ENCODE measurements at places on chromosomes 13 and 19.
A peak's percentile ranks its signal among the peaks of the same experiment; 100 is the strongest.

GRCh38 chr13:45113233-45114224, 6.8 kb upstream of the GTF2F2 start:
- H3K27ac ChIP-seq: no peak overlapping the region
- no peaks in the 10 kb centered on the region for H3K36me3 ChIP-seq
- H3K4me1 ChIP-seq: no peaks in the 10 kb centered on the region
- H3K27me3 ChIP-seq: no peaks in the 10 kb centered on the region

- H3K4me3 ChIP-seq: no peak overlapping the region
- peak overlapping the region; percentile 9 for H3K27ac ChIP-seq
- peak; percentile 25 for DNase-seq
- no peaks in the 10 kb centered on the region for H3K36me3 ChIP-seq
- no peaks in the 10 kb centered on the region for H3K4me1 ChIP-seq
- H3K27me3 ChIP-seq: no peaks in the 10 kb centered on the region
Measured at GRCh38 chr13:24215732-24216131, 55.2 kb downstream of the SPATA13 start.

GRCh38 chr13:90477216-90477615, 870.3 kb upstream of the MIR17HG start:
- H3K27me3 ChIP-seq: no peaks in the 10 kb centered on the region
- no peaks in the 10 kb centered on the region for H3K36me3 ChIP-seq
- no peak for DNase-seq
- no peaks in the 10 kb centered on the region for H3K4me1 ChIP-seq
- H3K27ac ChIP-seq: no peak overlapping the region

- H3K36me3 ChIP-seq: no peaks in the 10 kb centered on the region
- H3K4me1 ChIP-seq: peaks cover 17% of the 10 kb centered on the region
- H3K27ac ChIP-seq: peak overlapping the region; percentile 59
- H3K27me3 ChIP-seq: peaks cover 31% of the 10 kb centered on the region
- H3K4me3 ChIP-seq: peak overlapping the region; percentile 32
Measured at GRCh38 chr19:18594824-18595373, 6.3 kb downstream of the REX1BD start.

DNA sequence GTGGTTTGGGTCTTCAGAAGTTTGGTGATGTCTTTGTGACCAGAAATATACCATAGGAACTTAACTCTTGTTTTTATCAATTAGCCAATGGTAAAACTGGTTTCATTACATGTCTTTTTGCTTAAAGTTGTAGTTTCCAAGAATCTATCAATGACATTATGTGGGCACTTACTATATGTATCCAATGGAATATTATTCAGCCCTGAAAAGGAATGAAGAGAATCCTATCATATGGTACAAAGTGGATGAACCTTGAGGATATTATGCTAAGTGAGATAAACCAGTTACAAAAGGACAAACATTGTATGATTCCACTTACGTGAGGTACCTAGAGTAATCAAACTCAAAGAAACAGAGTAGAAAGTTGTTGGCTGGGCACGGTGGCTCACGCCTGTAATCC, 26.4 kb downstream of the RCBTB1 start:
- H3K4me3 ChIP-seq: no peak overlapping the region
- H3K4me1 ChIP-seq: no peaks in the 10 kb centered on the region
- DNase-seq: no peak
- H3K27me3 ChIP-seq: no peaks in the 10 kb centered on the region

GRCh38 chr19:2266183-2266993, 10.2 kb upstream of the JSRP1 start:
- peaks cover 28% of the 10 kb centered on the region for H3K4me1 ChIP-seq
- no peaks in the 10 kb centered on the region for H3K36me3 ChIP-seq
- H3K4me3 ChIP-seq: no peak overlapping the region
- no peaks in the 10 kb centered on the region for H3K27me3 ChIP-seq

DNA sequence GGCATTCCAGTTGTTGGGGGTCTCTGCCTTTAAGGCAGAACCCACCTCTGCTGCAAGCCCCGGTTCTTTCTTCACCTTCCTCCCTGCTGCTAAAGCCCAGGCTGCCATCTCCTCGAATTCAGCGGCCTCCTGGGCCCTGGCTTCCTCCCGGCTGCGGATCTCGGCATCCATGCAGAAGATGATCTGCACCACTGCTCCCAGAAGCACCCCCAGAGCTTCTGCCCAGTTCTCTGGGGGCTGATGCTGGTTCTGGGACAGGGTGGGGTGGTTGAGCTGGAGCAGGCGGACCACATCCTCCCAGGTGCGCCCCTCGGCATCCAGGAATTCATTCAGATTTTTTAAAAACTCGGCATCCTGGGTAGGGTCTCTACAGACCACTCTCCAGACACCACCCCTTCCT, 987 bp downstream of the PNMA8A start:
- no peak for DNase-seq
- peaks cover 5% of the 10 kb centered on the region for H3K4me1 ChIP-seq
- H3K27me3 ChIP-seq: peaks cover 19% of the 10 kb centered on the region
- no peak overlapping the region for H3K27ac ChIP-seq

DNA sequence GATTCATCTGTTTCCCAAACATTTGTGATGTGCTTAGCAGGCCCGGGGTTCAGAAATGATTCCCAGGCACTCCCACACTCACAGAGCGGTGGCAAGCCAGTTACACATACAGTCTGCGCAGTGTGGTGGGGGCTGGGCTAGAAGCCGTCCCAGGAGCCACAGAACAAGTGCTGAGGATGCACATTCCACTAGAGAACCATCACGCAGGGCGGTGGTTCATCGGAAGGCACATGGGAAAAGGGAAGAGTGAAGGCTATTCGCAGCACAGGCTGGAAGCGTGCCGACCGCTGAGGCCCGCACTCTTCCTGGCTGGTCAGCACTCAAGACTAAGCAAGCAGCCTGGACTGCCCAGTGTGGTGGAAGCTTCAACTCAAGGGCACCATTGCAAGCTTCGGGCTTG, 126.3 kb upstream of the SLC7A1 start:
- no peaks in the 10 kb centered on the region for H3K27me3 ChIP-seq
- no peaks in the 10 kb centered on the region for H3K36me3 ChIP-seq
- DNase-seq: no peak

DNA sequence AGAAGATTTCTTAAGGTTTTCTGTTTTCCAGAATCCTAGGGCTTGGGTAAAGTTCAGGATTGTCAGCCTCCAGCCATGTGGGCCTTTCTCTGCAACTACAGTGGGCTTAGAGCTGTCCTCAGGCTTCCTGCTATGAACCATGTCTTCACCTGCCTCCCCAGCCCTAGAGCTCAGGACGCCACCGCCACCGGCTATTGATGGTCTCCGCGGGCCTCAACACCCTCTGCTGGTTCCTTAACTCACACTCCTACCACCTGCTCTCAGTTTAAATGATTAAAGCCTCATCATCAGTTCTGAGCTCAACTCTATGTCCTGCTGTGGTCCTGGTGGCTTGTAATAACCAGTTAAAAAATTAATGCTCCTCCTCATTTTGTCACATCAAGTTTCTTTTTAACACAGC, 221.0 kb downstream of the EFNB2 start:
- H3K27me3 ChIP-seq: no peaks in the 10 kb centered on the region
- H3K27ac ChIP-seq: no peak overlapping the region
- no peak overlapping the region for H3K4me3 ChIP-seq
- DNase-seq: no peak

DNA sequence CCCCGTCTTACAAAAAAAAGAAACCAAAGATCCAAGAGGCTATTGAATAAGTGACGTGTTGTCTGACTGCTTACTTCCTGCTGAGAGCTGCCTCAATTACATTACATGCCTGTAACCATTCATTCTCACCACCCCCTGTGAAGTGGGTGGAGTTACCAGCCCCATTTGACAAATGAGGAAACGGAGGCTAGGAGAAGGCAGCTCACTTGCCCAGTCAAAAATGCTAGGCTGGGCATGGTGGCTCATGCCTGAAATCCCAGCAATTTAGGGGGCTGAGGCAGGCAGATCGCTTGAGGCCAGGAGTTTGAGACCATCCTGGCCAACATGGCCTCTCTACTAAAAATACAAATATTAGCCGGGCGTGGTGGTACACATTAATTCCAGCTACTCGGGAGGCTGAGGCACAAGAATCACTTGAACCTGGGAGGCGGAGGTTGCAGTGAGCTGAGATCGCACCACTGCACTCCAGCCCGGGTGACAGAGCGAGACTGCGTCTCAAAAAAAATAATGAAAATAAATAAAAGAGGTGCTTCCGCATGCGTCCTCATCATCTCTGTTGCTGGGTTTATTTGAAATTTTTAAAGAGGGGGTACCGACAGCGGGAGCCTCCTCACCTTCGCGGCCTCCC, 499 bp downstream of the LSM7 start:
- peaks cover 8% of the 10 kb centered on the region for H3K36me3 ChIP-seq
- no peak for DNase-seq
- no peaks in the 10 kb centered on the region for H3K27me3 ChIP-seq
- peak overlapping the region; percentile 75 for H3K4me3 ChIP-seq
- H3K4me1 ChIP-seq: no peaks in the 10 kb centered on the region

DNA sequence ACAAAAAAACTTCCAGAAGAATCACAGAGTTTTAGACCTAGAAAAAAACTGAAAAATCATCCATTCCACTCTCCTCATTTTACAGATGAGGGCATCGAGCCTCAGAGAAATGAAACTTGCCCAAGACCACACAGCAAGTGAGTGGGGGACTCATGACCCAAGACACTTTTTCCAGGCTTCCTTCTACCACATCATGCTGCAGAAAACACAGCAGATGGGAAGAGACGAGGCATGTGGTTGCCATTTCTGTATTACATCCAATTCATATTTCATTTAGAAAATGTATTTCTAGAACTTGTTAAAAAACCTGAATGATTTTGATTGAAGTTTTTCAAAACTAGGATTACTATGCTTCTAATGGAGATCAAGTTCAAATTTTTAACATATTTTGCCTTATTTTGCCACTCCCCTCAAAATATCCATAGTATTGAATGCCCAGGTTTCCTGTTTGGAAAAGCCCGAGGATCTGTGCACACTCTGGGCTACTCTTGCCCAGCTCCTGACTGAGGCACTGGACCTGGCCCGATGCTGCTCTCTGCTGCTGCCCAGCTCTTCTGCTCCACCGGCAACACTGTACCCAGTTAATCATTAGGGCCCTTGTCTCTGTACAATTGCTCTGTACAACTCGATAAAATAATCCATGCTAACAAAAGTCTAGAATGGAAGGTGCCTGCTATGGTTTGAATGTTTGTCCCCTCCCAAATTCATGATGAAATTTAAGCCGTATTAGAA, 157.4 kb downstream of the EFNB2 start:
- H3K4me3 ChIP-seq: no peak overlapping the region
- no peaks in the 10 kb centered on the region for H3K4me1 ChIP-seq
- no peak overlapping the region for H3K27ac ChIP-seq
- no peak for DNase-seq
- no peaks in the 10 kb centered on the region for H3K27me3 ChIP-seq
- H3K36me3 ChIP-seq: no peaks in the 10 kb centered on the region

DNA sequence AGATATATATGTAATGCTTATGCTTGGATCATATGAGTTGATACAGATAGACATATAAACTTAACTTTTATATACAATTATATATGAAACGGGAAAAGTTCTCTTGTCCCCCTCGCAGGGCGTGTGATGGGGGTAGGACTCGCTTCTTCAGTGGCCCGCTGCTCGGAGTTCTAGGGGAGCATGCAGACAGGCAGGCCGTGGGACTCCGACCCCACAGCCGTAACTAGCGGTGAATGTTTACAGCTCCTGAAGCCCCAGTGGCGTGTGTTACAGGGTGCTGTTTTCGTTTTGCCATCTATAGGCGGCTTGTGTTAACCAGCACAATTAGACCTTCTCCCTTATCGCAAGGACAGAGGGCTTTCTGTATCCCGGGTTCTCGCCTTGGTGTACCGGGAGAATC, 1899.8 kb downstream of the PCDH9 start:
- no peak overlapping the region for H3K27ac ChIP-seq
- no peaks in the 10 kb centered on the region for H3K27me3 ChIP-seq
- H3K36me3 ChIP-seq: no peaks in the 10 kb centered on the region
- no peaks in the 10 kb centered on the region for H3K4me1 ChIP-seq
- H3K4me3 ChIP-seq: no peak overlapping the region

GRCh38 chr19:18278521-18279265, 2.7 kb downstream of the JUND start:
- no peak for DNase-seq
- H3K4me3 ChIP-seq: peak overlapping the region; percentile 97
- no peaks in the 10 kb centered on the region for H3K36me3 ChIP-seq
- H3K27me3 ChIP-seq: no peaks in the 10 kb centered on the region
- H3K4me1 ChIP-seq: no peaks in the 10 kb centered on the region

- H3K4me1 ChIP-seq: no peaks in the 10 kb centered on the region
- DNase-seq: no peak
Measured at GRCh38 chr19:54673222-54673621, 10.4 kb downstream of the LILRB4 start.

DNA sequence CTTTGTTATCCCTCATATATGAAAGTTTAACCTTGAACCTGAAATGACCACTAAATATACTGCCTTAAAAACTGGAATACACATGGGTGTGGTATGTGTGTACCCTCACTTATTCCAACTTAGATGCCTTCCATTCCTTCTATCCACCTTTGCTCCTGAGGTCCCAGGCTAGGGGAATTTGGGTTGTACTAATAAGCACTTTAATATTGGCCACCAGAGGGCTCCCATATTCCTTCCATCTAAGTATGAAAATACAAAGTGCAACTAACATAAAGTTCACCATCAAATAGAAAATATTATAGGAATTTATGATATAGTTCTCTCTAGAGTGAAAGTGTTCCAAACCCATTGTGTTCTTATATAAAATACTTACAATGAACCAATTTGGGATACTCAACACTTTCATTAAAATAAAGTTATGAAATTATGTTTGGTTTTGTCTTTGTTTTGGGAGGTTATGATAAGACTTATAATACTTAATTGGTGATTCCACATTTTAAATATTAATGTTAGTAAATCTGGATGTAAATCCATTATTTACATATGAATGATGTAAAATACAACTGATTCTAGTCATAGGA, 62.3 kb downstream of the ITGBL1 start:
- H3K4me1 ChIP-seq: no peaks in the 10 kb centered on the region
- peak; percentile 81 for DNase-seq
- H3K27me3 ChIP-seq: no peaks in the 10 kb centered on the region
- no peaks in the 10 kb centered on the region for H3K36me3 ChIP-seq

DNA sequence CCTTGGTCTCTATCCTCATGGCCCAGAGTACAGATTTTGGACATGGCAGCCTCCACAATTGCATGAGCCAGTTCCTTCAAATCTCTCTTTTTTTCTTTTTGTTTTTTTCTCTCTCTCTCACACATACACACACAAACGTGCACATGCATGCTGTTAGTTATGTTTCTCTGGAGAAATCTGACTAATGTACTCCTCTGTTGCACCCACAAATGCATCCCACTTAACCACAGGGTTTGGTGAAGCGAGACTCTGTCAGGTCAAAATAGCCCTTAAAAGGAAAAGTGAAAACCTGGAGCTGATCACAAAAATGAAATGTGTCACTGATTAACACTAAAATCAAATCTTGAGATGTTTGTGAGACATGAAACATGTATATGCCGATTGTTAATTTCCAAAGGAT, 374.6 kb upstream of the ARGLU1 start:
- DNase-seq: no peak
- no peaks in the 10 kb centered on the region for H3K27me3 ChIP-seq
- no peaks in the 10 kb centered on the region for H3K36me3 ChIP-seq
- no peak overlapping the region for H3K27ac ChIP-seq

Measured in tibial nerve (tissue), 4 donors.